ENCODE measurements at places on chromosomes 2 and 18.

DNA sequence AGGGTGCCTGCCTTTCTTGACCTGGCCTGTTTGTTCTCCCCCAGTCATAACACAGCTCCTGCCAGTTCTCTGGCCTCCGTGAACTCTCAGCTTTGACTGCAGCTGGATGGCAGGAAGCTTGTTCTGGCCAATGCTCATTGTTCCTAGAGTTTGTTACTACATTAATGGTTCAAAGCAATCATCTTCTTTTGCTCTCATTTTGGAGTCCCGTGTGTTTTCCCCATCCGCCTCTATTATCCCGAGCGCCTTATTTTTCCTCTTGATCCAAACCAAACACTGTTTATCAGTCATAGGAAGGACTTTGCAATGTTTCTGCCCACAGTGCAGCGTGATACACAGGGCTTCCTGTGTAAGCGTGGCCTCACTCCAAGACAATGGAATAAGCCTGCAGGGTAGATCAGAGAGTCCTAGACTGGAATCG lies 184.3 kb upstream of the APCDD1 start:
- DNase-seq = no peak

GRCh38 chr2:105887256-105887655 lies 142.5 kb downstream of the NCK2 start:
- DNase-seq = no peak

DNA sequence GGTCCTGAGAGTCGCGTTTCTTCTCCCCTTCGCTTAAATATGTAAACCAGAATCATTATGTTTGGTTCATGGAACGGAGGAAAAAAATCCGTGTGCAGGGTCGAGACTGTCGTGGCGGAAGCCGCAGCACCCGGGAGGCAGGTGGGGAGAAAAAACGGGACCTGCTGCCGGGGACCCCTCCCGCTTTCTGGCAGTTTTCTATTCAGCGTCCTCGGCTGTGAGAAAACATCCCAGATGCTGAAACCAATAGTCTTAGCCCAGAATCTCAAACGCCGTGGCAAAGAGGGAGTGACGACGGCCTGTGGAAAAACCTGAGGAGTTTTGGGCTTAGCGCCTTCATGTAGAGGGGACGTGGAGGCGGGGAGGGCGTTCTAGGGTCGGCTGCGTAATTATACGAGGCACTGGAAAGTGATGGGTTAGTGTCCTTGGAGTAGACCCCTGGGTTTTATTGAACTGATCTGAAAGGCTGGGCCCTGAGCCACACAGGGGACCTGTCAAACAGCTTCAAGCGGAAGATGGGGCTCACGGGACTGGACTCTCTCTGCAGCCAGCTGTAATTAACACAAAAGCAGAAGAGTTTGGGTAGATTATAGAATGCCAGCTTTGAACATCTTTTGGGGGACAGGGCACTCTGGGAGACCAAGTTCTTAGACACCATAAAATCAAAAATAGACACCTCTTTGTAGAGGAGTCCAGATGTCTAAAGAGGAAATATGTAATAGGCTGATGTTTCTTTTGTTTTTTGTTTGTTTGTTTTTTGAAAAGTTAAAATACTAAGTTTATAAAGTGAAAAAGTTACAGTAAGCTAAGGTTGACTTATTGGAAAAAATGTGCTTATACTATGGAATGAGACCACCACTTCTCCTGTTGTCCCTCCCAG lies 834 bp upstream of the BUB1 start:
- DNase-seq = no peak

GRCh38 chr2:99680946-99681345 lies 191.1 kb upstream of the REV1 start:
- DNase-seq = no peak

DNA sequence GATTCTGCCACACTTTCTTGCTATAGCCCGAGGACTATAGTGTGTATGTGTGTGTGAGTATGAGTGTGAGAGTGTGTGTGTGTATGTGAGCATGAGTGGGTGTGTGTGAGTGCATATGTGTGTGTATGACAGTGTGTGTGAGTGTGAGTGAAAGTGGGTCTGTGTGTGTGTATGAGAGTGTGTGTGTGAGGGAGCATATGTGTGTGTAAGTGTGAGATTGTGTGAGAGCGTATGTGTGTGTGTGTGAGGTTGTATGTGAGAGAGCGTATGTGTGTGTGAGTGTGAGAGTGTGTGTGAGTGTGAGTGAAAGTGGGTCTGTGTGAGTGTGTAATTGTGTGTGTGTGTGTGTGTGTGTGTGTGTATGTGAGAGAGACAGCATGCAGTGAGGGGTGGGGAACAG lies 89.0 kb upstream of the ACSL3 start:
- DNase-seq = no peak

DNA sequence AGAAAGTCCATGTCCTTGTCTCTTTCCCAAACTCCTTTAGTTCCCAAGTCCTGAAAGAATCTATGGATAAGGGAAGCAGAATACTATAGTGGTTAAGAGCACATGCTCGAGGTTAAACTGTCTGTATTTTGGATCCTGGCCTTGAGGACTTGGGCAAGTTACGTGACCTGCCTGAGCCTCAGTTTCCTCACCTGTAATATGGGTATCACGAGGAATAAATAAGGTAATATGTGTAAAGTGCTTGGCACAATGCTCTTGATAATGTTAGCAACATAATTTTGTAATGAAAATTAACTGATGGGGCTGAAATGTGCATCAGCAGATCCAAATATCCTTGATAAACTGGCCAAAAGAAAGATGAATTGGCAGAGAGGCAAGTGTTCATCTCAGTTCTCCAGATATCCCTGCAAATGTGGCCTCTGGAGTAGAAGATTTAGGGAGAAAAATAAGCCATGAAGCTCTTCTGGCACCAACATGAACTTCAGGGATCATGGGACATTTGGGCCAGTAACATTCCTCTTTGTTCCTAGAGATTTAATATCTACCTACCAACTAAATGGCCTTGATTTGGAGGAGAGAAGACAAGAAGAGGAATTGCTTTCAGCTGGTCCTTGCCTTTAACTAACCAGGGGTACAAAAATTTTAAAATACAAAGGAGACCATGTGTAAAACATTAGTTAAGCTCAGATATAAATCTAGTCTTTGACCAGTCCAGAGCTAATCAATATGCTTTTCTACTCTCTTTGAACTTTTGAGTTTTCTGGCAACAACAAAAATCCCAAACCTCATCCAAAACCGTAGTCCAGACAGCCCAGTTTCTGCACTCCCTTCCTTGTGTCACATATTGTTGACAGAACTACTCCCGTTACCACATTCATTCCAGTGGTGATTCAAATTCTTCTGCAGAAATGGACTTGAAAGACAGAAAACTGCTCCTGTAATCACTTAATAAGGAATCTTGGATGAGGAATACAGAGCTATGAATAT lies 52.7 kb upstream of the EML4 start:
- DNase-seq = no peak

DNA sequence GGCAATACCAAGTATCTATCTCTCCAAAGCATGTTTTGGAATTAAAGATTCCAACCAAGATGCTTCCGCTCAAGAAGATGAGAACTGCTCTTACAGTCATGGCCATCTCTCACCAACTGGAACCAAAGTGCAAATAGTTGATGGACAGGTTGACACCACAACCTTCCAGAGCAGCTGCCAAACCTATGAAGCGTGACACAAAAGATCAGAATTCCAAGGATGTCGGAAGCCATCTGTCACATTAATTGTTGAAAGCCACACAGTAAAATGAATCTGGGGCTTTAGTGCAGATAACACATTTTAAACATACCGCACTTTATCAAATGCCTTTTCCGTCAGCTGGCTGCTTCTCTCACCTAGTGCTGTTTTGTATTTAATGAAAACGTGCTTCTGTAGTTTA lies 195.7 kb downstream of the CDH20 start:
- DNase-seq = no peak
